Kidney glomerular epithelial cell (primary cell): ENCODE measurements at places on chromosomes 3 and 15.
A peak's percentile ranks its signal among the peaks of the same experiment; 100 is the strongest.

GRCh38 chr3:184261270-184261853, at the start of gene CAMK2N2:
Gene CAMK2N2, minus strand, starts transcription at chr3:184261553. Its CDS starts 268 bp downstream, at chr3:184261285.
- DNase-seq, result peak; percentile 36

DNA sequence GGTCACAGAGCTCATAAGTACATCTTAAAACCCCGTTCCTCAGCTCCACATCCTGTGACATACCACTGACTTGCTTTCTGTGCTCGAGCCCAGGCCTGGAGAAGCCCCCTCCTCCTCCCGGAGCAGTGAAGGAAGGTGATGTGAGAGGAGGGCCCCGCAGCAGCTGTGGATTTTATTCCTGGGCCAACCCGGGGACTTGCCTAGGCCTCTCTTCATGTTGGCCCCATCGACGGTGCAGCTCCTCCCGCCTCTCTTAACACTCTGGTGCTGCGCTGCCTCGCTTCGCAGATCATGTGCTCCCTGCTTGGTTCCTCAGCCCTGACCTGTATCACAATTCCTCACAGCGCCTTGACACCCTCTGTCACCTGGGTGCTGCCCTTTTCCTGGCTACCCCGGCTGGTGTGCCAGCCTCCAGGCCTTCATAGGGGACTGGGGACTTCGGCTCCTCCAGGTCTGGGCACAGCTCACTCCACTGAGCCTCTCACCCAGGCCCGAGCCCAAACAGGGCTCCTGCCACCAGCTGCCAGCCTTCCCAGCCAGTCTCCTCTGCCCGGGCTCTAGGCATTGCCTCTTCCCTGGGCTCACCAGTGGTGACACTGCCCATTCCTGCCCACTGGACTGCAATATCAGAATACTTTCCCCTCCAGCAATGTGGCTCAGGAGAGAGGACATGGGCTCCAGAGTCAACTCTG, 21.5 kb downstream of the MAGEF1 start:
- no peak for DNase-seq

- no peak for DNase-seq
These were observed 209.6 kb upstream of the PLSCR5 start for GRCh38 chr3:146814601-146815315.

DNA sequence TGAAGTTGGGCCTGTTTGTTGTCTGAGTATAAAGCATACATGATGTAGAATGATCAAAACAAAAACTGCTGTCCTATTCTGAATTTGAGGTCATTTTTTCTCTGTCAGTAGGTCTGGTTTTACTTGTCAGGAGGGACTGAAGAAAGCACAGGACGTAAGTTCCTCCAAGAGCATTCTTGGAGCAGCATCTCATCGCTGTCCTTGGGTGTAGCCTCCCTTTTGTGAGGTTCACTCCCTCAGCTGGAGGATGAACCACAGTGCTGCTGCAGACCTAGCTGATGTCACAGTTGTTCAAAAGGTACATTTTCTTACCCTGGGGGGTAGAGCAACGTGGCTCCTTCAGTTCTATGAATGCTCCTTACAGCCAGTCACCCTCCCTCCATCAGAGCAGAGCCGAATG, 490.0 kb upstream of the TBL1XR1 start:
- no peak for DNase-seq

- no peak for DNase-seq
These were observed 150.5 kb downstream of the MINAR1 start for GRCh38 chr15:79582650-79583049.

GRCh38 chr3:154089421-154090420, 31.5 kb upstream of the ARHGEF26 start:
- no peak for DNase-seq

GRCh38 chr3:146505516-146505915, 36.2 kb upstream of the PLSCR2 start:
- no peak for DNase-seq

DNA sequence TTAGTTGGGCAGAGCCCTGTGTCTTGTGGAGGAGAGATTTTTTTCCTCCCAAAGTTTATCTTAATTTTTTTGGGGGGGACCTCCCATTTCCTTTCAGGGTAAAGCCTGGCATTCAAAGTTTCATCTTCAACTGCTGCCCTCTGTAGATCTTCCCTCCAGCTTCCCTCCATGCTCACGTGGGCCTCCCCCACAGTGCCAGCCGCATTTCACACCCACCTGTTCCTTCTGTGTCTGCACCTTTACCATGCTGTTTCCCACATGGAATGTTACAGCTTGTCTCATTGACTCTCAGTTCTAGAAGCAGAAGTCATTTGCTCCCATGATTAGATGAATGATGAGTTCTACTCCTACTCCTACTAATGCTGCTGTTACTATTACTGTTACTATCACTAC, 6.5 kb downstream of the CELF6 start:
- DNase-seq, result no peak

DNA sequence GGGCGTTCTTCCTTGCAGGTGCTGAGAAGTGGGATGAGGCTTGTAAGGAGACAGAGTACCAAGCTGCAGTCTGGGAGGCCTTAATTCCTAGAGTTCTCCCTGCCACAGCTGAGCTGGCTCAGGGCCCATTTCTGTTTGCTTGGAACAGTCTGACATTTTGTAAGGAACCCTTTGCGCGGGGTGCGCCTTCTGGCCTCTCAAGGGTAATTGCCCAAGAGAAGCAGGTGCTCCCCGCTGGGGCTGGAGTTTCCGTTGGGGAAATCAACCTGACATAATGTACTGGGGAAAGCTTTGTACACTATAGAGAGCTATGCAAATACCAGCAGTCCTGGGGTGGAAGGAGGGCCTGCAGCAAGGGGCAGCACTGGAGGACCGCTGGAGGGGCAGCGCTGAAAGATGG, 83.6 kb downstream of the HMG20A start:
- DNase-seq, result no peak

DNA sequence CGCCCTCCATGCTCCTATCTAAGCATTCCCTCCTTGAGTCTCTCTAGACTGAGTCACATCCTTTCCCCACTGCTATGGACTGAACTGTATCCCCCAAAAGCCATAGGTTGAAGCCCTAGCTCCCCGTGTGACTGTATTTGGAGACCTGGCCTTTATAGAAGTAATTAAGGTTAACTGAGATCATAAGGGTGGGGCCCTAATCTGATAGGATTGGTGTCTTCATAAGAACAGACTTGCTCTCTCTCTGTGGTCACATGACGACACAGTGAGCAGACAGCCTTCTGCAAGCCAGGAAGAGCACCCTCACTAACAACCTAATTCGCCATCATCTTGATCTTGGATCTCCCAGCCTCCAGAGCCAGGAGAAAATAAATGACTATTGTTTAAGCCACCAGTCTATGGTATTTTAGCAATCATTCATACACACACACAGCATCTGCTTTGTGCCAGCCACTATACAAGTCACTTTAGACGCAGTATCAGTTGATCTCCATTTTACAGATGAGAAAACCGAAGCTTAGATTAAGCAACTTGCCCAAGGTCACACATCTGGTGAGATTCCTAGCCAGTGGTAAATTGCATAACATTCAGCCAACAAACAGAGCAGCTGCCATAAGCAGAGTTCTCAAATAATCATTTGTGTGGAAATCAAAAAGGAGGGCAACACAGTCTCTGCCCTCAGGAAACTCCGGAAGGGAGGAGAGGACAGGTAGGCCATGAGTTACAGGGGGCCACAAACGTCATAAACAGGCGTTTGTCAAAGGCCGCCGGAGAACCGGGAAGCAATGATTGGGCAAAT, 66.3 kb upstream of the HES1 start:
- DNase-seq, result no peak

GRCh38 chr3:71225002-71225684, 358.4 kb downstream of the FOXP1 start:
- no peak for DNase-seq

DNA sequence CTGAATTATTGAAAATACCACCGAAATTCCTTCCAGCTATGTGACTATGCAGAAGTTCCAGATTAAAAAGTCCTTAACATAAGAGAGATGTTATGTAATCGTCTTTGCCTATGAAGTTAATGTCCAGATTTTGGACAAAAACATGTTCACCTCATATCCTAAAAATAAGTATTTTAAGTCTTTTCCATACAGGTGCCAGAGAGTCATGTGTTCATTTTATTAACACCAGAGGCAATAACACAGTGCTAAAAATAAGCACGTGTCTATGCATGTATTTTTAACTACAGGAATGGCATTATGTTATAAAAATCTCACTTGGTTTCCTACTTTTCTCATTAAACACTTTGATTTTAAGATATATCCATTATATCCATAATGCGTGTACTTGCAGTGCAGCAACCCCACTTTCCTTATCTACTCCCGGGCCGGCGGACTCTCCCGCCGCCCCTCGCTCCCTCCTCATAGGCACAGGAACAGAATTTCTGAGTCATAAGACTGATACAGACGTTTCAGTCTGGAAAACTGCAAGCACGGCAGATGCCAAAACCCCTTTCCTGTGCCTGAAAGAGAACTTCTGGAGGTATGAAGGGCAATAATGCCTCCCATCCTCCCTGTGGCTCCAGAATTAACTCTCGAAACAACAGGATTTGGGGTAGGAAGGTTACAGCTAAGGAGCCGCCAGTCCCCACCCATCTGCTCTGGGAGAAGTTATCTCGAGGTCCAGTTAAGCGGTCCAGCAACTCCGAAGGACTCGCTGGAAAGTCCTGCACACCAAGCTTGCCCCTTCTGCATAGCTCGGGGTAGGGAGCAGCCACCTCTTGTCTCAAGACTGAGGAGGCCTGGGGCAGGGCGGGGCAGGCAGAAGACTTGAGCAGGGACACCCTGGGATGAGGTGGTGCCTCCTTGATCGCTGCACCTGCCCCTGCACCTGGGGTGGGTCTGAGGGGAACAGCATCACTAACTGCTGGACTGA, 22.3 kb upstream of the PSTPIP1 start:
- DNase-seq, result no peak
